ENCODE measurements at places on chromosomes 13 and 19.

- DNase-seq, result no peak
Observed at GRCh38 chr13:36157480-36157879, 26.3 kb upstream of the DCLK1 start.

DNA sequence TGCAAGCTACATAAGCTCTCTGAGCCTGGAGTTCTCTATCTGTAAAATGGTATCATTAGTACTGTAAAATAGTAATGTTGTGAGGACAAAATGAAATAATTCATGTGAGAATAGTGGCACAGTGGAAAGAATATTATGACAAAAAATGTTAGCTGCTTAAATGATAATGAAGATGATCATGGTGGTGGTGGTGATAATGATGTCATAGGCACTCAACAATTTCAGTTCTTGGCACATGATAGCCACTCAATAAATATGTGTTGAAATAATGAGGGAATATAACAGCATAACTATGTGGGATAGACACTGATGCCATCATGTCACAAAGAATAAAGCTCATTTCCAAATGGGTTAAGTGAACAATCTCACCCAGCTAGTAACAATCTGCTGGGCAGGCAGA lies 736.3 kb downstream of the EFNB2 start:
- DNase-seq, result no peak

GRCh38 chr19:584240-585001 lies 5.3 kb upstream of the HCN2 start:
- DNase-seq, result no peak

- no peak for DNase-seq
Observed at GRCh38 chr19:46193678-46194077, 35.9 kb upstream of the IGFL1 start.

- DNase-seq, result no peak
Observed at GRCh38 chr19:10152100-10152499, 32.4 kb upstream of the EIF3G start.

GRCh38 chr19:19524053-19524452 lies 4.7 kb upstream of the YJEFN3 start:
- no peak for DNase-seq

GRCh38 chr13:106115081-106115480 lies 420.4 kb downstream of the EFNB2 start:
- no peak for DNase-seq

DNA sequence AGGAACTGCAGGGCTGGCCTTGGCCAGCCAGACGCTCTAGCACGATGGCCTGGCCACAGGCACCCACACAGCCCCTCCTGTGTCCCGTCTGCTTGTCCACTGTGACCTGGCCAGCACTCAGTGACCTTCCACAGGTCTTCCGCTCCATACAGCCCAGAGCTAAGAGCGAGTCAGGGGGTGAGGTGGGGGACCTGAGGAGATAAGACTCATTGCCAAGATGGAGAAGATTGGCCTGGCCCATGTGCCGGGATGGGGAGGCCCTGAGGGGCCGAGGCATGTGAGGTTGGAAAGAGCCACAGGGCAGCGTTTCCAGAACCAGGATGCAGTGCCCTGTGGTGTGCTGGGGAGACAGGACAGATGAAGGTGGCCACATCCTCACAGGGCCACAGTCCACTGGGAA lies 10.2 kb upstream of the SLC7A9 start:
- DNase-seq, result no peak

Data from left kidney (tissue), 8 donors.